Esophagus squamous epithelium (tissue), 5 donors: ENCODE measurements at places on chromosomes 16 and 17. TPM values are rescaled to one million over a fixed set of nuclear protein-coding genes. Genes with fewer than 3 reads are reported as not detected.
A peak's percentile ranks its signal among the peaks of the same experiment; 100 is the strongest.

GRCh38 chr17:69898601-69899000, 176.4 kb upstream of the KCNJ16 start:
- no peak for DNase-seq
- no peak overlapping the region for H3K27ac ChIP-seq
- H3K36me3 ChIP-seq, result no peaks in the 10 kb centered on the region
- H3K4me3 ChIP-seq, result no peak overlapping the region
- no peaks in the 10 kb centered on the region for H3K4me1 ChIP-seq
- H3K27me3 ChIP-seq, result no peaks in the 10 kb centered on the region

DNA sequence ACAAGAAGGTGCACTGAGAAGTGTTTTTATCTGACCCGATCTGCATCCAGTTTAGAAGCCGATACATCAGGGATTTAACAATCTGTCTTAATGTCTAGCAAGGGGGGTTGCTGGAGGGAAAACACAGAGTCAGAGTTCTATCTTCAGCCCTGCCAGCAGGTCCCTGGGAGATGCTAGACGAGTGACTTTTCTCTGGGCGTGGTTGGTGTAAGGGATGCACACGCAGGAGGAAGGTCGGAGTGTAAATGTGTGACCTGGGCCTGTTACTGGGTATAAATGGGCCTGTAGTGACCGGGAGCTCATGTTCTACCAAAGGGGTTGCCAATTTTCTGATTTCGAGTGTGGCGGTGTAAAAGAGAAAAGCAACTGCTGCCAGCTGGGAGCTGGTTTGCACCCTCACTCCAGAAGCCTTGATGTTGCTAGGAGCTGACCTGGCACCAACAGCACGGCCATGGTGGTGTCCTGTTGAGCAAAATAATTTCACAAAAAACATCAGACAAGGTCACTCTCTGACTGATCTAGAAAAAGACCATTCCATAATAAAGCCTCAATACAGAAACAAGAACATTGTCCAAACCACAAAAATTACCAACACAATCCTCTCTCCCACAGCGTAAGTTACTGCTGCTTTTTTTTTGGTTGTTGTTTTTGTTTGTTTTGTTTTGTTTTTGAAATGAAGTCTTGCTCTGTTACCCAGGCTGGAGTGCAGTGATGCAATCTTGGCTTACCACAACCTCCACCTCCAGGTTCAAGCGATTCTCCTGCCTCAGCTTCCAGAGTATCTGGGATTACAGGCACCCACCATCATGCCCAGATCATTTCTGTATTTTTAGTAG, 1.3 kb upstream of the KCTD13 start:
- H3K27ac ChIP-seq, result peak overlapping the region; percentile 84
- H3K36me3 ChIP-seq, result no peaks in the 10 kb centered on the region
- H3K4me3 ChIP-seq, result peak overlapping the region; percentile 70
- no peaks in the 10 kb centered on the region for H3K27me3 ChIP-seq

DNA sequence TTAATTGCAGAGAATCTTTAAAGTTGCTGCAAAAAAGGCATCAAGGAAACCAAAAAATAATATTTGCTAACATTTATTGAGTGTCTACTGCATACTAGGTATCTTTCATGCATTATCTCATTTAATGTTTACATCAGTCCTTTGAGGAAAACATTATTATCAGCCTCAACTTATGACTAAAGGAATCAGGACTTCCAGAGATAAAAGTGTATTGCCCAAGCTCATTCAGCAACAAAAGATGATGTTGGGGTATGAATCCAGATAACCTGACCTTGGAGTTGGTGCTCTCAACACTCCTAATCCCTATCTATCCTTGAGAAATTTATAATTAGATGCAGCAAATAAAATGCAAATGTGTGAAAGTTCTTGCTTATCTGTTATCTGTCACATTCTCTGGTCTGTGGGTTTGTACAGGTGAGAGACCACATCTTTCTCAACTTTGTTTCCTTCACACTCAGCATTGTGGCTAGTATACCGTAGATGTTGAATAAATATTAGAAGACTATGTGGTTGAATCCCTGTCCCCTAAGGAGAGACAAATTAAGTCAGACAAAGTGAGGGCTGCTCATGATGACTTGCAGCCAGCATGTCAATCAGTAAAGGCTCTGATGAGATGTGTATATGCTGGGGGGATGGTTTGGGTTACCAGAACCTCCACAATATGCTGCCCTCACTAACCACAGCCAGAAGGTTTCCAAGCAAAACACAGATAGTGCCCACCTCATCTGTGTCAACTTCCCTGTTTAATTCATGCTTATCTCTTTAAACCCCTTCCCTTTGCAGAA, 82.6 kb downstream of the NOG start:
- no peak overlapping the region for H3K27ac ChIP-seq
- no peak overlapping the region for H3K4me3 ChIP-seq
- no peak for DNase-seq

- H3K36me3 ChIP-seq, result no peaks in the 10 kb centered on the region
- DNase-seq, result no peak
- no peak overlapping the region for H3K4me3 ChIP-seq
- no peaks in the 10 kb centered on the region for H3K4me1 ChIP-seq
Observed at GRCh38 chr16:20064931-20065330, 8.8 kb downstream of the GPR139 start.

GRCh38 chr17:57899391-57899790, 49.5 kb upstream of the MRPS23 start:
- no peak overlapping the region for H3K4me3 ChIP-seq
- DNase-seq, result no peak
- no peaks in the 10 kb centered on the region for H3K36me3 ChIP-seq
- H3K4me1 ChIP-seq, result peaks cover 79% of the 10 kb centered on the region
- H3K27me3 ChIP-seq, result no peaks in the 10 kb centered on the region

GRCh38 chr17:76704805-76705204, 6.0 kb downstream of the MXRA7 start:
- no peaks in the 10 kb centered on the region for H3K27me3 ChIP-seq
- H3K36me3 ChIP-seq, result no peaks in the 10 kb centered on the region
- H3K4me1 ChIP-seq, result peaks cover 70% of the 10 kb centered on the region
- peak overlapping the region; percentile 46 for H3K27ac ChIP-seq

- no peak overlapping the region for H3K27ac ChIP-seq
- H3K4me1 ChIP-seq, result peaks cover 4% of the 10 kb centered on the region
- DNase-seq, result no peak
- H3K36me3 ChIP-seq, result no peaks in the 10 kb centered on the region
- H3K4me3 ChIP-seq, result no peak overlapping the region
Observed at GRCh38 chr17:73611630-73612029, 32.6 kb downstream of the SDK2 start.

- no peaks in the 10 kb centered on the region for H3K27me3 ChIP-seq
- no peak for DNase-seq
- H3K27ac ChIP-seq, result no peak overlapping the region
- H3K4me1 ChIP-seq, result no peaks in the 10 kb centered on the region
- no peaks in the 10 kb centered on the region for H3K36me3 ChIP-seq
Observed at GRCh38 chr16:77965346-77965745, 57.0 kb upstream of the CLEC3A start.

DNA sequence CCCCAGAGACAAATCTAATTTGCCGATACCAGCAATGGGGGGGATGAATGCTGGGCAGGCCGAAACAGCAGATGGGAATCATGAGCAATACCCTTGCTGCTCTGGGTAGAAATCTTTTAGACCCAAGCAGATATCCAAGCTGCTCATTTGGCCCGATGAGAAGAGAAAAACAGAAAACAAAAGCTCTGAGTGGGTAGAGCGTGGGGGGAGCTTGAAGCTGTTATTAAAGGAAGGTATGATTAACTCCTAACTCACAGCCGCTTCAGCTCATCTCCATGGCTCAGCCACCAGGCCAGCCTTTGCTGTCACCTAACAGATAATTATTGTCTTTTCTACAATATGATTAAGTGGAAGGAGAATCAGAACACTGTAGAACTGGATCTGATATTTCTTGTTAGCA, 58.3 kb downstream of the VPS35L start:
- no peak overlapping the region for H3K27ac ChIP-seq
- no peaks in the 10 kb centered on the region for H3K36me3 ChIP-seq
- H3K4me3 ChIP-seq, result no peak overlapping the region

- H3K4me1 ChIP-seq, result peaks cover 13% of the 10 kb centered on the region
- no peaks in the 10 kb centered on the region for H3K36me3 ChIP-seq
- H3K27me3 ChIP-seq, result peaks cover 94% of the 10 kb centered on the region
- H3K27ac ChIP-seq, result no peak overlapping the region
Observed at GRCh38 chr17:56678249-56679114, 85.0 kb downstream of the NOG start.

DNA sequence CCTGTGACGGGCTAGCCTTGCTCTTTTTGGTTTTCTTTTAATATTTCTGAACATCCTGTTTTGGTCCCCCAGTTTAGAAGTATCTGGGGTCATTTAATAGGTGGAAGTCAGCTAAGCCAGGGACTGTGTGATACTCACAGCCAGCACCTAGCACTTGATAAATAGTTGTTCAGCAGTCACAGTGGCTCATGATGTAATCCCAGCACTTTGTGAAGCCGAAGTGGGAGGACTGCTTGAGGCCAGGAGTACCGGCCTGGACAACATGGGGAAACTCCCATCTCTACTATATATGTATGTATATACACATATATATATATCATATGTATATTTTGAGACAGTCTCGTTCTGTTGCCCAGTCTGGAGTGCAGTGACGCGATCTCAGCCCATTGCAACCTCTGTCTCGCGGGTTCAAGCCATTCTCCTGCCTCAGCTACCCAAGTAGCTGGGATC, 1.8 kb upstream of the ZNRF1 start:
- H3K36me3 ChIP-seq, result no peaks in the 10 kb centered on the region
- peak overlapping the region; percentile 82 for H3K27ac ChIP-seq
- H3K27me3 ChIP-seq, result no peaks in the 10 kb centered on the region

- no peak overlapping the region for H3K4me3 ChIP-seq
- H3K27ac ChIP-seq, result no peak overlapping the region
- no peaks in the 10 kb centered on the region for H3K36me3 ChIP-seq
- no peak for DNase-seq
- H3K27me3 ChIP-seq, result no peaks in the 10 kb centered on the region
Observed at GRCh38 chr16:77410449-77410848, 24.4 kb downstream of the ADAMTS18 start.

DNA sequence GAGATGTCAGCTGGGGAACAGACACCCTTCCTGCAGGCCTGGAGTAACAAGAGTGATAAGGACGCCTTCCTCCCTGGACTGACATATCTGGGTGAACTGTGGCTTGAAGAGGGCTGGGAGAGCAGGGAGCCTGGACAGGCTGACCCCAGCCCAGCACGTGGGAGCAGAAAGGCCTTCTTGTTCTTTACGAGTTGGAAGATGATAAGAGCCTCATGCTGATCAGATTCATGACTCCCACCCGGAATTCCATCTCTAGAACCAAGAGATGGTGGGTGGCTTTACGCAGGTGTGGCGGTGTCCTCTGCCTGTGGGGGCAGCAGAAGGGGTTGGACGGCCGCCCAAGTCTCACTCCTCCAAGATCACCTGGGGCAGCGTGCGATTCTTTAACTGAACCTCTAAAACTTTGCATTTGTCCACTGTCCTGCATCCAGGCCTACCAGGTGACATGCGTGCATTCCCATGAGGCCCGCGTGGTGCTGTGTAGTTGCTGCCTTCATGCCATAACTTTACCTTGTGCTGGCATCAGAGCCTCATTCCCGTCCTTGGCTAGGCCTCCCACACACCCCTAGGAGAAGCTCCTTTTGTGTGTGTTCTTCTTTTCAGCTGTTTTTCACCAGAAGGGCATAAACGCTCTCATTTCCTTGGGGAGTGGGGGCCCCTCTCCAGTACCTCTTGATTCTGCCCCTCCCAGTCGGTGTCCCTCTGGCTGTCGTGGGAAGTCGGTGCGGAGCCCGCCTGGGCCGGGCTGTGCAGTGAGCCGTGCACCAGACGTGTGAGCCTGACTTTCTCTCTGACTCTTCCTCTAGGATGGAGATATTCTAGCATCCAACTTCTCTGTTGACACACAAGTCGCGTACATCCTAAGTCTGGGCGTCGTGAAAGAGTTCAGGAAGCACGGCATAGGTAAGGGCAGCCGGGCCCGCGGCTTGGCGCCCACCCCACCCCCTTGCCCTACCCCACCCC, 13.3 kb downstream of the C16orf90 start:
- no peak overlapping the region for H3K27ac ChIP-seq
- DNase-seq, result no peak
- no peaks in the 10 kb centered on the region for H3K4me1 ChIP-seq
- peaks cover 99% of the 10 kb centered on the region for H3K36me3 ChIP-seq
- no peaks in the 10 kb centered on the region for H3K27me3 ChIP-seq

DNA sequence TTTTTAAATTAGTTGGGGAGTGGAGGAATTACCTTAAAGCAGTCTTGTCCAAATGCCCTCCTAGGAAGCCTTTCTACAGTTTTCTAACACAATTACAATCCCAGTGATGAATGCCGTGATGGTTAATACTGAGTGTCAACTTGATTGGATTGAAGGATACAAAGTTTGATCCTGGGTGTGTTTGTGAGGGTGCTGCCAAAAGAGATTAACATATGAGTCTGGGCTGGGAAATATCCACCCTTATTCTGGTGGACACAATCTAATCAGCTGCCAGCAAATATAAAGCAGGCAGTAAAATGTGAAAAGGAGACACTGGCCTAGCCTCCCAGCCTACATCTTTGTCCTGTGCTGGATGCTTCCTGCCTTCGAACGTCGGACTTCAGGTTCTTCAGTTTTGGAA, 12.2 kb downstream of the ORC6 start:
- no peak overlapping the region for H3K4me3 ChIP-seq
- no peaks in the 10 kb centered on the region for H3K4me1 ChIP-seq
- H3K36me3 ChIP-seq, result peaks cover 4% of the 10 kb centered on the region
- H3K27ac ChIP-seq, result no peak overlapping the region
- no peaks in the 10 kb centered on the region for H3K27me3 ChIP-seq

- H3K27me3 ChIP-seq, result no peaks in the 10 kb centered on the region
- peaks cover 51% of the 10 kb centered on the region for H3K4me1 ChIP-seq
- peak overlapping the region; percentile 98 for H3K4me3 ChIP-seq
- H3K27ac ChIP-seq, result peak overlapping the region; percentile 97
Observed at GRCh38 chr16:24539850-24540601, 660 bp downstream of the RBBP6 start.

GRCh38 chr17:81641825-81642489, 5.0 kb downstream of the TSPAN10 start:
- no peak for DNase-seq
- H3K4me3 ChIP-seq, result no peak overlapping the region
- peaks cover 25% of the 10 kb centered on the region for H3K4me1 ChIP-seq
- H3K27ac ChIP-seq, result peak overlapping the region; percentile 48
- no peaks in the 10 kb centered on the region for H3K36me3 ChIP-seq

- H3K4me1 ChIP-seq, result no peaks in the 10 kb centered on the region
- no peak overlapping the region for H3K4me3 ChIP-seq
- no peaks in the 10 kb centered on the region for H3K36me3 ChIP-seq
- H3K27ac ChIP-seq, result no peak overlapping the region
- no peak for DNase-seq
- no peaks in the 10 kb centered on the region for H3K27me3 ChIP-seq
Observed at GRCh38 chr16:26019381-26020242, 327.9 kb downstream of the HS3ST4 start.

GLP2R gene
- 0.21 TPM for total RNA-seq

KRT33B gene
- total RNA-seq, result 0.32 TPM

IRX5 gene
- total RNA-seq, result 11.9 TPM

CCNF gene
- total RNA-seq, result 6.1 TPM

RDM1 gene
- total RNA-seq, result 0.38 TPM

KRT14 gene
- 115 TPM for total RNA-seq

ZNF263 gene
- total RNA-seq, result 23.7 TPM

PRPSAP1 gene
- total RNA-seq, result 58.4 TPM
